ENCODE measurements at places on chromosomes 11 and 22.
A peak's percentile ranks its signal among the peaks of the same experiment; 100 is the strongest.

DNA sequence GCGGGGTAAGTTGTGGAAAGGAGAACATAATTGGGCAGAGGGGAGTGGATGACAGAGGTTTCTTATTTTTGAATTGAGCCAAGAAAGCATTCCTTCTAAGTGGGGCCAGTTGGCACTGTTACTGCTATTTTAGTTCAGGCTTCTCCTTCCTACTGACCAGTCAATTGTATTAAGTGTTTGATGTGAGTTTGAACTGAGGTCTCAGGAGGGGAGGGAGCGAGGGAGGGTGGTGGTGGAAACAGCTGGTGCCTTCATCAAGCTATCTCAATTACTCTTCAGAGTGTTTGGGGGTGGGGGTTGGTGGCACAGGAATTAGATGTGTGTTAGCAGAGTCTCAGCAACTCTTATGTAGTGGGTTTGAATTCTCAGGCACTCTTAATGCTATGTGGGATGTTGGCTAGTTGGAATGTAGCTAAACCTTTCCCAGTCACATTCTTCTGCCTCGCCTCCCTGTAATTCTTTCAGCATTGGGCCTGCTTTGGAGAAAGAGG, 14.5 kb downstream of the CTNND1 start:
- DNase-seq, result no peak

GRCh38 chr11:68927280-68928135, 23.8 kb downstream of the IGHMBP2 start:
- no peak for DNase-seq

GRCh38 chr11:15136166-15136565, 21.4 kb downstream of the INSC start:
- DNase-seq, result no peak

DNA sequence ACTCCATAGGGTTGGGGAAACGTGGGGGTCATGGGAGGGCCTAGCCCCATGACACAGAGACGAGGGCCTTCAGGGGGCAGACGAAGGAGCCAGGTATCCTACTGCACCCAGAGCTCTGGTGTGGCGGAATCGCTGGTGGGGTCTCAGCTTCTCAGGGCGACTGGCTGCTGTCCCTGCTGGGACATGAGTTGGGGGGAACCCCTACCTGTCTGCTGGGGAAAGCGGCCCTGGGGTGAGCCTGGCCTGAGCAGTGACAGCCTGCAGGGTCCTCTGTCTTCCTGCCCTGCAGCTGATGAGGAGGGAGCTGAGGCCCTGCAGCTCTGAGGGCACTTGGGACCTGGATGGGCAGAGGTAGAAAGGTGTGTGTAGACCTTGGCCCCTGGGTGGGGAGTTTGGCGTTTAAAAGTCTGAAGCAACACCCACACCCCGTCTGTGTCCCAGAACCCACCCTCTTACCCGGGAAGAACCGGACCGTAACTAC, 33.6 kb upstream of the GRAMD4 start:
- no peak for DNase-seq

GRCh38 chr11:113697756-113698407, 8.2 kb downstream of the TMPRSS5 start:
- DNase-seq, result no peak

DNA sequence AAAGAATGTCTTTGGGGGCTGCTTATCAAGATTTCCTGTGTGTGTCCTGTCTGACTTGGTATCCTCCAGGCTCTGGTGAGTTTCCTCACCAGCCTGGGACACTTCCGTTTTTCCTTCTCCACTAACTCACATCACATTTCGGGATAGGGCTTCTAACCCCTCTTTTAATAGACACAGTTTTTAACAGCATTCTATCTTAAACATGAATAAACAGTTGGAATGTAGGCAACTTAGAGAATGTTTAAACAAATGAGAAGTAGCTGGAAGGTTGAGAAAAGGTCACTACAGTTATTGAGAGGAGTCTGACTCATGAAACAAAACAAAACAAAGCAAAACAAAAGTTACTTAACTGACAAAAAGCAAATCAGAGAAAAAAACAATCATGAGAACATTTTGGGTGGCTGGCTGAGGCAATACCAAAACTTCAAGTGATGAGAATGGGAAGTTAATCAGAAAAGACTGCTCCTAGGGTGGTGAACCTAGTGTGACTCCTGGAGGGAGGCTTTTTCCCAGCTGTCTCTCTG, 64.7 kb upstream of the CTSC start:
- DNase-seq, result no peak

GRCh38 chr11:111528557-111528956, 12.0 kb upstream of the LAYN start:
- DNase-seq, result peak; percentile 7

DNA sequence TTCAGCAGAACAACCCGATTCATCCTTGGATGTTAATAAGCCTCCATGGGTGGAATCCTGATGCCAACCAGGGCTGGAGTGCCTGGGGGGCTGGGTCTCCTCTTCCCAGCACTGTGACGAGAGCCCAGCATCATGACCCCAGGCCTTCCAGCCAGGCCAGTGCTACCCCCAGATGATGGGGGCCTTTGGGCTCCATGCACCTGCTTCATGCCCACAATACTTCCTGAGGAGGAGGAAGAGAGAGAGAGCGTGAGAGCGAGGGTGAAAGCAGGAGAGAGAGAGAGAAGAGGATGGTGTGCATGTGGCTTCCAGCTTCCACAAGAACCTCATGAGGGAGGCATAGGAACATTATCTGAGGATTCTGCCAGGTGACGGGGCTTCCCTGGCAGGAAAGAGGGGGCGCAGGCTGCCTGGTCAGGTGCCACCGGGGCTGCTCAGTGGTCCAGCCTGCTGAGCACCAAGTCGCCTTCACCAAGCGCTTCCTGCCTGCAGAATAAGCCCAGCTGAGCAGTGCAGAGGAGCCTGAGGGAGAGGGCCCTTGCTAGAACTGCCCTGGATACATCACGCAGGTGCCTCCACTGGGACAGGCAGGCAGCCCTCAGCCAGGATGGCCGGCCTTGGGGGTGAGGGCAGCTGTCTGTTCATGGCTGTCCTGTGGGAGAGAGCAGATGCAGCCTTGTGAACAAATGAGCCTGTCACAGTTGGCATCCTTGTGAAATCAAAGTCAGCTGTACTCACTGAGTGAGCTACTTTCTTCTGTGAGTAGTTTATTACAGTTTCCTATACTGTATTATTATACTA, 243.3 kb upstream of the B3GAT1 start:
- no peak for DNase-seq

GRCh38 chr11:76769645-76770586, 13.2 kb upstream of the TSKU start:
- DNase-seq, result no peak

DNA sequence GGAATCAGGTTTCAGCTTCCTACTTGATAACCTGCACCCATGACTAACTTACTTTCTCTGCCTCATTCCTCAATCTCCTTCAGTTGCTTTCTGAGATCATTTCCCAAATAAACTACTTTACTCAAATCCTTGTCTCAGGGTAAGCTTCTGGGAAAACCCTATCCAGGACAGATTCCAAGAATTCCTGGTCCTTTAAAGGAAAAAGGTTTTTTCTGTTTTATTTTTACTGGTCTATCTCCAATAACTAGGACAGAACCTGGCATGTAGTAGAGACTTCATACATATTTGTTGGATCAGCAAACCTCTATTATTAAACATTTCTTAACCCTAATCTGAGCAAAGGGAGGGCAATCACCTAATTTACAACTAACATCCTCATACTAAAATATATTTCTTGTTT, 910.5 kb upstream of the CHORDC1 start:
- DNase-seq, result no peak

- DNase-seq, result no peak
Observed at GRCh38 chr22:26416670-26417276, 12.3 kb upstream of the ASPHD2 start.

- no peak for DNase-seq
Observed at GRCh38 chr11:35389897-35390465, 29.4 kb downstream of the SLC1A2 start.

DNA sequence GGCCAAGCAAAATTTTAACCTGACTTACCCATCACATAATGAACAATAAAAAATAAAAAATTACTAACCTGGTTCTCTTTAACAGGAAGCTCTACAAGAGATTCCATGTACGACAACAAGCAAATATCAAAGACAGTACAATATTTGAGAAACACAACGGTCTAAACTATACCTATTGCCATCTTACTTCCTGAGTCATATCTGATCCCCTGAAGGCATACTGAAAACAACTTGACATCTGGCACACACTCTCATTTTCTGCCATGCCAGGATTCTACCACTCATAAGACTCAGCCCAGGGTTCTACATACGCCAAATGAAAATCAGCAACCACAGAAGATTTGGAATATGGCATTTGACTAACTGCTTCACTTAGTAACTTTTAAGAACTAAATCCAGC, 13.8 kb downstream of the DENND5A start:
- DNase-seq, result no peak

DNA sequence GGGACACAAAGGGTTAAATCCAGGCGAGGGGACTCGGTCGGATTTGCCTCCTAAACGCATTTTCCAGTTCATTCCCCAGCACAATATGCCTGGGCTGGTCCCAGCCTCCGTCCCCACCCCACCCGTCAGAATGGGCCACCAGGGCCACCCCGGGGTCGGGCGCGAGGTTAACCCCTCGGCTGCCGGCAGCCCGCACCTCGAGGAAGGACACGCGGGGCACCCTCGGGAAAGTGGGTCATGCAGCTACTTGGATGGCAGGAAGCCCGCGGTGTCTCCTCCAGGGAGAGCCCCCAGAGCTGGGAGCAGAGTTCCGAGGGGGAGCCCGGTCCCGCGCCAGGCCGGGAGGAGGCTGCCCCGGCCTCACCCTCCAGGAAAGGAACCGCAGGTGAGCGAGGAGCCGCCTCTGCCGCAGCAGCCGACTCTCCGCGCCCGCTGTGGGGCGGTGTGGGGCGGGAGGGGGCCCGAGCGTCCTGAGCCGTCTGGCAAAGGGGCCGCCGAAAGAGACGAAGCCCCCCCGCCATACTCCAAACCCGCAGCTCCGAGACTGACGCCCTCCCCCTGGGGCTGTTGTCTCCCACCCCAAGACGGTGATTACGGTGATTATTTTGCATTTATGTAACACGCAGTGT, 1.4 kb downstream of the NECTIN1 start:
- peak; percentile 47 for DNase-seq

GRCh38 chr11:31214372-31214771, 155.2 kb downstream of the DCDC1 start:
- DNase-seq, result no peak

DNA sequence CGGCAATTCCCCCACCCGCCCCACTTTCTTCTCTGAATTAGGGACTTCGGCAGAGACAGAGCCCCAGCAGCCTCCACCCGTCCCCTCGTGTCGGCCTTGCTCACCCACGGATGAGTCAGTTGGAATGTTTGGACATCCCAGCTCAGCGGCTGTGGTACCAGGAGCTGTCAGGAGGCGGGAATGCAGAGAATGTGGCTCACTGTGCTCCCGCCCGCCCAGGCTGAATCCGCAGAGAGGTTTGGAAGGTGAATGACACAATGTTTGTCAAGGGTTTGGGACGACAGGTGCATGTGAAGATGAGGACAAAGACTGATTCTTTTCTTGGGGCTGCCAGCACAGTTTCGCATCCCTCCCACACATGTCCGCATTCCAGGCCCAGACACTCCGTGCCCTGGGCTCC, 39.6 kb downstream of the LIF start:
- no peak for DNase-seq

DNA sequence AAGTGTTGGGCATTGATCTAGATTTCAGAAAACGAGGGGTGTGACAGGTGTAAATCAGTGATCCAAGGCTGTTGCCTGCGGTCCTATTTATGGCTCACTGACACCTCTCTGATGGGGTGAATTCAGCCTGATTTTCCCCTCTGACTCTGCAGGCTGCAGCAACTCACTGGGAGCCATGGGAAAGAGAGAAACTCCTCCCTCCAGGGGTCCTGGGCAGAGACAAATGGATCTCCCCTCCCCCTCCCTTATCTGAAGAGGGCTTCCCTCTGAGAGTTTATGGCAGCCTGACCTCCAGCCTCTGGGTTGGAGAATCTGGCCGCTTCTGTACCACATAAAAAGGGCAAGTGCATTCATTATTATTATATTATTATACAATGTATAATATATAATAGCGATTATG, 1.8 kb upstream of the PKNOX2 start:
- no peak for DNase-seq

GRCh38 chr22:37146051-37146385, 3.7 kb downstream of the IL2RB start:
- DNase-seq, result no peak

GRCh38 chr11:94746721-94747120, 21.4 kb upstream of the AMOTL1 start:
- no peak for DNase-seq

GRCh38 chr22:21641417-21641788, 699 bp upstream of the SDF2L1 start:
- peak; percentile 7 for DNase-seq

DNA sequence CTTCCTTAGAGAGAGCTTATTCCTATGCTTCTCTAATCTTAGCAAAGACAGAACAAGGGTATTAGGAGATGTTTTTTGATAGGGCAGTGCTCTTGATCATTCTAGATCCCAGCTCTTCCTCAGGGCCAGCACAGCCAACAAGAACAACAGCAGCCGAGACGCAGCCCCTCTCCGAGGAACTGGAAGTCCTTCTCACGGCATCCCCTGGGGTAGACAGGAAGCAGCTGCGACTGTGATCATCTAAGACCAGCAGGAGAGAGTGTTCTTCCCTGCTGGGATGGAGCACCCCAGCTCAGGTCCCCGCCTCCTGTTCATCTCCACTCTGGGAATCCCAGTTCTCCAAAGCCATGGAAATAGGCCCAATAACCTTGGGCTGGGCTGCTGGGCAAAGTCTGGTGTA, 29.6 kb downstream of the IRAG1 start:
- DNase-seq, result no peak

All from NCI-H1105 treated with DMSO at 0.1 percent for 48 hours (cell line).